Progenitor cell of endocrine pancreas (in vitro differentiated cells): ENCODE measurements at places on chromosomes 7 and 10.

- DNase-seq, result no peak
These were observed 228.3 kb downstream of the CALN1 start for GRCh38 chr7:72183835-72184234.

DNA sequence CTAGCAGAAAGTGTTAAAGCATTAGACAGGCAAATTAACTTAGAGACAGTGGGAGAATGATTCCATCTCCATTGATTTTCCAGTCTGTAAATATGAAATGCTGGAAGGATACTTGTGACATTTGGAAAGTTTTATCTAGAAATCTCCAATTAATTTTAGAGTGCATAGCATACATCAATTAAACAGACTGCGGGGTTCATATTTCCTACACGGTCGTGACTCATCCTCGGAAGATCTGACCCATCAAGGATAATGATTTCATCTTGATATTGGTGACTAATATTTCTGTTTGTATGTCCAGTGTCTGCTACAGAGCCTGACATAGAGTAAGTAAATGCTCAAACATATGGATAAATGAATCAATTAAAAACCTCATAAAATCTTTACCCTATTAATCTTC lies 474.9 kb downstream of the KCNMA1 start:
- DNase-seq, result no peak

DNA sequence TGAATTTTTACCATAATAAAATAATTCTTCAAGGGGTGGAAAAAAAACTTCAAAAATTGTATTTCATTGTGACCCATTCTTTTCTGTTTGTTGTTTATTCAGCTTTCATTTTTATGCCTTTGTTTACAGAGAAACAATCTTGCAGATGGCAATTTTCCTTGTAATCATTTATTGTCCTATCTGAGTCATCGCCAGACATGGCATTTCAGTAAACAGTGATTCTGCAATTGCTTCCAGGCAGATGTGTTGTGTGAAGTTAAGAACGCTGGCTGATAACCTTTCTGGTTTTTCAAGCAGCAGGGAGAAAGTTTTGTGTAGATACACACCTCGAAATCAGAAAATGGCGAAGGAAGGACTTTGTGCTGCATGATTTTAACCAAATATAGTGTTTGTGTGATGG lies 80.7 kb upstream of the RPA3 start:
- DNase-seq, result no peak

DNA sequence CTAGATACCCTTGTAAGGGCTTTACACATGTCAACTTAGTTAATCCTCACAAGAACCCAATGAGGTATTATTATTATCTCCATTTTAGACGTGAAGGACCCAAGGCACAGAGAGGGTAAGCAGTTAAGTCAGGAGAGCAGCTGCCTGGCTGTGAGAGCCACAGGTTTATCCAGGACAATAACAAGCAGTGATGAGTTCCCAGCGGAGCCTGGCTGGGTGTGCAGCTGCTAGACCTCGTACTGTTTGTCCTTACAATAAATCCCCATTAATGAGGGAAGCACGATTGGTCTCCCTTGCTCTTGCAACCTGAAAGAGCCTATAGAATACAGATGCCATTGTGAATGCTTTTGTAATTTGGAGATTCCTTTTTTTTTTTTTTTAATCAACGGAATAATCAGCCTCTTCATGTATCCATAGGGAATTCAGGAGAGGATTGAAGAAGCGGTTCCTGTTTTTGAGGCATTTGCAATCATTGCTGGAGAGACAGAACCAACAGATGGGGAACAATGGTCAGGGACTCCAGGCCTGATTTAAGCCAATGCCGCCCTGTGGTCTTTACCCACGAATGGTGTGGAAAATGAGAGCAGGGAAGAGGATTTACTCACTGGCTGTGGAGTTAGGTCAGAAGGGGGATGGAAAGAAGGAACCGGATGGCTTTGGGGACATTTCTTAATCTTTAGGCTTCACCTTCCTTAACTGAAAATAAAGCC lies 12.3 kb upstream of the ASB4 start:
- no peak for DNase-seq

GRCh38 chr10:23643111-23643780 lies 204.4 kb downstream of the OTUD1 start:
- no peak for DNase-seq

- DNase-seq, result no peak
These were observed 840.3 kb downstream of the CNTNAP2 start for GRCh38 chr7:146956853-146957252.

DNA sequence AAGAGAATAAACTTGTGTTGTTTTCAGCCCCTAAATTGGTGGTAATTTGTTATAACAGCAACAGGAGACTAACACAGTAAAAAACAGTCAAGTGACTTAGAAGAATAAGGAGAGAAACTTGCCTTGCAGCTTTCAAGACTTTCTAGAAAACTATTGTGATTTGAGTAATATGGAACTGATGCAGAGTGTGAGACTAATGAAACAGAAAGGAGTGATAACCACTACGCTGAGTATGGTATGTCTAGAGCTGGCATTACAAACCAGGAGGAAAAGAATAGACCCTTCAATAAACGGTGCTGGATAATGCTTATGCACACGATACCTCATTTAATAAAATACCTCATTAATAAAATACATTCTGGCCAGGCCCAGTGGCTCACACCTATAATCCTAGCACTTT lies 99.9 kb downstream of the CREM start:
- no peak for DNase-seq

- DNase-seq, result no peak
These were observed 70.2 kb downstream of the CAV1 start for GRCh38 chr7:116595063-116595462.
